ENCODE measurements at places on chromosomes 4 and X.

DNA sequence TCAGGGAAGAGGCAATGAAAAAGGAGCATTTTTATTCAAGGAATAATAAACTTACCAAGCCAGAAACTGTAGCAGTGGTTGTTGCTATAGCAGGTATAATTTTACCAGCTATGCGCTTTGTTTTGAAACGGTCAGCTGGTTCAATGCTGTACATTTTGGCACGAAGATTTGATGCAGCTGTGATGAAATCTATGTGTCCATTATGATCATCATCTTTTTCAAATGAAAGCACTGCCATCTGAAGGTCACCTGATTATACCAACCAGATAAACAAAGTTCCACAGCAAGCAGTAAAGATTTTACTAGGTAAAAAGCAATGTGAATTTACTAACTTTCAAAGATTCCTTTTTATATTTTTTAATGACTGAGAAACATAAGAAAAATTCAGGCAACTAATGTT is 66.4 kb downstream of the STAP1 start:
- DNase-seq, result no peak

DNA sequence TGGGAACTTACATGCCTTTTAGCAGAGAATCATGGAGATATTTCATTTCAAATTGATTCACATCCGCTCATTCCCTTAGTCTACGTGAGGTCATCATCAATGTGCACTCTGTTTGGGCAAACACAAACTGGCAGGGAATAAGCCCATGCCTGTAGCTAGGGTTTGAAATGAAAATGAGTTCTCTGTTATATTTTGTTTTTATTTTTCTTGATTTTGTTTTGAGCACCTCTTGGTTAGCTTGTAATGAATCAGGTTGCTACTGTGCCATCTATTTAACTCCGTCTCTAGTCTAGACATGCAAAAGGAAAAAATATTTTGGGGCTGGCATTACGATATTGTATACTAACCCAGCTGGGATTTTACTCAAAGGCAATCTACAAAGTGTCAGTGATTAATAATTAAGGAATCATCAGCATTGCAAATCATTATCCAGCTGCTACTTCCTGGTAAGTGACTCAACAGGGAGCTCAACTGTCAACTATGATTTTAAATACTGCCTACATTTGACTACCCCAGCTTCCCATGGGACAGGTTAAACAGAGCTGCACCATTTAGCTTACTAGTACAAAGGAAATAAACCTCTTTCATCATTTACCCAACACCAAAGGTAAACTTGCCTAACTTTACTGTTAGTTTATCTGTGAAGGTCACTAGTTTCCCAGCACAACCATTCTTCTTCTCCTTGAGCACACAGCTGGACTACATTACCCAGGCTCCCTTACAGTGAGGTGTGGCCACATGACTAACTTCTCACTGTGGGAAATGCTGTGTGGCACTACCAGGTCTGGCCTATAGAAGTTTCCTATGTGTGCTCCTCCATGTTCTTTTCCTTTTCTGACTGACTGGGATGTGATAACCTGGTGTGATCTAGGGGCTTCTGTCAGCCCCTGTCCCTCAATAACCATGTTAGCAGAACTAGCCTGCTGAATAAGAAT is 21.2 kb upstream of the TRPC5OS start:
- no peak for DNase-seq

DNA sequence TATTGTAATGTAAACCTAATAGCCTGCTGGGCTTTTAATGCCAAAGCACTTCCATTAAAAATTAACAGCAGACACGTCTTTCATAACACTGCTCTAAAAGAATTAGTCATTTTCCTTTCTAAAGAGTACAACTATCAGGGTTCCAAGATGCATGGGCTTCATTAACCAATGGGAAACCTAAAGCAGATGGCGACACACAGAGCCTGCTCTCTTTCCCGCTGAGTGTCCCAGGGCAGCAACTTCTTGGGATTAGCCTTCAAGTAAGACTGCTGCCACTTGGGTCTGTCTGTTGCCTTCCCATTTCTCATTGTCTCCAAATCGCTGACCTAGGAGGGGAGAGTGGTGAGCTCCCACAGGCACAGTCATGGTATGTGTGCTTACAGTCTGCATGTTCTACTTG is 14.0 kb upstream of the PHKA2 start:
- no peak for DNase-seq

DNA sequence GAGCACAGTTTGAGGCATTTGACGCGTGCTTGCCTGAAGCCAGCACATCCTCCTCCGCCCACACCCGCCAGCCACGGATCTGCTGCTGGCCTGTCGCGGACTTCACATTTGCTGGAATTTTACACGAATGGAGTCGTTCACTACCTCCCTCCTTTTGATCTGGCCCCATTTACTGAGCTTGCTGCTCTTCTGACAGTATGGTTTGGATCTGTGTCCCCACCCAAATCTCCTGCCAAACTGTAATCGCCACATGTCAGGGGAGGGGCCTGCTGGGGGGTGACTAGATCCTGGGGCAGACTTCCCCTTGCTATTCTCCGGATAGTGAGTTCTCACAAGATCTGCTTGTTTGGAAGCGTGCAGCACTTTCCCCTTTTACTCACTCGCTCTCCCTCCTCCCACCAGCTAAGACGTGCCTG is 19.9 kb upstream of the CPLX1 start:
- no peak for DNase-seq

- DNase-seq, result no peak
These were observed 8.8 kb upstream of the BMP2K start for GRCh38 chr4:78767350-78767749.

- DNase-seq, result no peak
These were observed 223.7 kb downstream of the FGF13 start for GRCh38 chrX:138487866-138488265.

- no peak for DNase-seq
These were observed 143.4 kb downstream of the CDS1 start for GRCh38 chr4:84726356-84726755.

- DNase-seq, result no peak
These were observed 67.9 kb downstream of the TMLHE start for GRCh38 chrX:155544881-155545280.

GRCh38 chr4:152118819-152119553 is 358.2 kb upstream of the GATB start:
- DNase-seq, result no peak

- no peak for DNase-seq
These were observed 32.9 kb downstream of the SLC2A9 start for GRCh38 chr4:9988363-9988749.

DNA sequence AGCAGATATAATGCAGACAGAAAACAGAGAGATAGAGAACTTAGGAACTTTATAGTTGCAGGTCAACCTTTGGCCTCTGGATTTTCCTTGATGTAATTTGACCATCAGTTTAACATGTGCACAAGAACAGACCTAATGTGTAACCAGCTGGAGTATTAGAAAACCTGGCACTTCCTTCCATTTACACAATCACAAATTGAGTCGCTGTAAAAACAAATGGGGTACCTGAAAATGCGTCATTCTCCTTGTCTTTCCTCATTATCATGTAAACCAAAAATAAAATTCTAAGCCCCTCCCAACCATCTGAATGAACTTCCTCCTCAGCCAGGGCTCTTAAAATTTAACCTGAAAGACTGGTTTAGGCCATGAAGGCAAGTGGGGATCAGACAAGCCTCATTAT is 358.4 kb upstream of the MAGEB16 start:
- DNase-seq, result no peak

DNA sequence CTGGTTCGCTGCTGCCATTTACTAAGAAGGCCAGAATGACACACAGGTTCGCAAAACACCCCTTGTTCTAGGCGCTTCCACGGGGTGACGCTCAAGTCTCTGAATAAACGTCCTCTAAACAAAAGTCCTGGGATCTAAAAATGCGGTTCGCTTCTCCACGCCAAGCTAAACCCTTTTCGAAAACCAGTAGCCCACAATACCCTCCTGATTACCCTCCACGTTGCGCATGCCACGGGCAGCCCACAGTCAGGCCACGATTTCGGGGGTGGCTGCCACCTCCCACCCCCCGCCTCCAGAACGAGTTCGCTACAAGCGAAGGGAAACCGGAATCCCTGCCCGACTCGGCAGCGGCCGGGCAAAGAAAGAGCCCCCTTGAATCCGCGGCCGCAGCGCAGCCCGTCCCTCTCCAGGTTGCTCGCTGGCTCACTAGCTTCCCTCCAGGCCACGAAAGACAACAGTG is 423 bp downstream of the RPL39 start:
- no peak for DNase-seq

- no peak for DNase-seq
These were observed 66.5 kb downstream of the SLIT2 start for GRCh38 chr4:20318001-20318908.

DNA sequence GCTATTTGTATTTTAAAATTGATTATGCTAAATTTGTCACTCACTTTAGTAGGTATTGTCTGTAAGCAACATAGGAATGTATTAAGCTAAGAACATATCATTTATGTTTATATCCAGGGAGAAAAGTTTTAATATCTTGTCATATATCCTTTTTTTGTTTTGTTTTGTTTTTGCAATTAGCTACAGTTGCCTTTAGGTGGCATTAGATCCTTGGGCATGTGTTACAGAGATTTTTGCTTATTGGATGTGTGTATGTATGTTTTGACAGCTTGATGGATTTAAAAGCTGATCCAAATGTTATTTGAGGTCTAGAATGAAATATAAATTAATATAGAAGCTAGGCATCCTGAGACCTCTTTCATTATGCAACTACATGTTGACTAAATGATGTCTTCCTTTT is 36.1 kb upstream of the OTUD4 start:
- DNase-seq, result no peak

DNA sequence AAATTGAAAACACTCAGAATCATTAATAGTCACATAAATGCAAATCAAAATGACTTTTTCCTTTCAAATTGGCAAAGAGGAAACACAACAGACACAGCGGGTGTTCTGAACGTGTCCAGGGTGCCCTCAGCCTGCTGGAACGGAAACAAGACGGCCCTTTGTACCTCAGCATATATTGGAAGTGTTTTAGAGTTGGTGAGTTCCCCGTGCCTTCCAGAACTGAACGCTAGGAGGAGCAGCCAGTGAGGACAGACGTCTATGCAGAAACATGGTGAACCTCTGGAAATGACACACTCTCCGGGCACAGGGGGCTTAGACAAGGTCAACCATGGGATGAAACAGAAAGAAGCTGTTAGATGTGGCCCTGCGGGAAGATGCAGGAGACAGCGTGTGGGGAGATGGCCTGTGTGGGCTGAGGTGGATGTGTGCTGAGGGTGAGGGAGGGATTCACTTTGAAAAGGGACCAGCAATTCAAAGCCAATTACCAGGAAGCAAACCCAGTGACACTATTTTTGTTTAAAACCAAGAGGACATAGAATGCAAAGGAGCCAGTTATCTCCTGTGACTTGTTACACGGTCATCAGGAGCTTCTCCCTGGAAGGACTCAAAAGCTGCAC is 40.4 kb downstream of the RNF212 start:
- DNase-seq, result peak; percentile 9

Measured in amniotic stem cell (primary cell).